ENCODE measurements at places on chromosomes 16 and 17. TPM values are rescaled to one million over a fixed set of nuclear protein-coding genes. Genes with fewer than 3 reads are reported as not detected.

DNA sequence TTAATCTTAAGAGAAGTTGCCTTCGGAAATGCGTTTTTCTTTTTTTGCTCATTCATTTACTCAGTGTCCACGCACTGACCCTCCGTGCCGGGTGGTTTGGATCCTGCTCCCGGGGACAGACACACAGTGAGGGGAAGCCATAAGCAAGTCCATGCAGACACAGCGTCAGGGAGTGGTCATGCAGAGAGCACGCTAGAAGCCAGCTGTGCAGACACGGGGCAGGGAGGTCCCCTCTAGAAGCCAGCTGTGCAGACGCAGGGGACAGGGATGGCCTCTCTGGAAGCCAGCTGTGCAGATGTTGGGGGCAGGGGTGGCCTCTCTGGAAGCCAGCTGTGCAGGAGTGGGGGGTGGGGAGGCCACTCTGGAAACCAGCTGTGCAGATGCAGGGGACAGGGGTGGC, 4.8 kb downstream of the GAA start:
- DNase-seq, result no peak

GRCh38 chr17:82103553-82104451, 5.8 kb upstream of the FASN start:
- no peak for DNase-seq

GRCh38 chr17:76687298-76688164, 23.2 kb downstream of the MXRA7 start:
- no peak for DNase-seq

GRCh38 chr17:38324141-38324697, 19.5 kb downstream of the GPR179 start:
- DNase-seq, result peak; percentile 0

DNA sequence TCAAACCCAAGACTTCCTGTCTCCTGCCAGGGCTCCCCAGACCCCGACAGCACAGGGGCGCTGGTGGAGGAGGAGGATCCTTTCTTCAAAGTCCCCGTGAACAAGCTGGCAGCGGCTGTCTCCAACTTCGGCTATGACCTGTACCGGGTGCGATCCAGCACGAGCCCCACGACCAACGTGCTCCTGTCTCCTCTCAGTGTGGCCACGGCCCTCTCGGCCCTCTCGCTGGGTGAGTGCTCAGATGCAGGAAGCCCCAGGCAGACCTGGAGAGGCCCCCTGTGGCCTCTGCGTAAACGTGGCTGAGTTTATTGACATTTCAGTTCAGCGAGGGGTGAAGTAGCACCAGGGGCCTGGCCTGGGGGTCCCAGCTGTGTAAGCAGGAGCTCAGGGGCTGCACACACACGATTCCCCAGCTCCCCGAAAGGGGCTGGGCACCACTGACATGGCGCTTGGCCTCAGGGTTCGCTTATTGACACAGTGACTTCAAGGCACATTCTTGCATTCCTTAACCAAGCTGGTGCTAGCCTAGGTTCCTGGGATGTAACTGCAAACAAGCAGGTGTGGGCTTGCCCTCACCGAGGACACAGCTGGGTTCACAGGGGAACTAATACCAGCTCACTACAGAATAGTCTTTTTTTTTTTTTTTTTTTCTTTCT, 8.1 kb downstream of the SERPINF1 start:
- DNase-seq, result no peak

GRCh38 chr17:40427002-40427491, 9.4 kb upstream of the TOP2A start:
- no peak for DNase-seq

- peak; percentile 55 for DNase-seq
Measured at GRCh38 chr17:44502598-44503146, 534 bp downstream of the GPATCH8 start.

GRCh38 chr17:27290916-27291598, 2.9 kb upstream of the WSB1 start:
- no peak for DNase-seq

DNA sequence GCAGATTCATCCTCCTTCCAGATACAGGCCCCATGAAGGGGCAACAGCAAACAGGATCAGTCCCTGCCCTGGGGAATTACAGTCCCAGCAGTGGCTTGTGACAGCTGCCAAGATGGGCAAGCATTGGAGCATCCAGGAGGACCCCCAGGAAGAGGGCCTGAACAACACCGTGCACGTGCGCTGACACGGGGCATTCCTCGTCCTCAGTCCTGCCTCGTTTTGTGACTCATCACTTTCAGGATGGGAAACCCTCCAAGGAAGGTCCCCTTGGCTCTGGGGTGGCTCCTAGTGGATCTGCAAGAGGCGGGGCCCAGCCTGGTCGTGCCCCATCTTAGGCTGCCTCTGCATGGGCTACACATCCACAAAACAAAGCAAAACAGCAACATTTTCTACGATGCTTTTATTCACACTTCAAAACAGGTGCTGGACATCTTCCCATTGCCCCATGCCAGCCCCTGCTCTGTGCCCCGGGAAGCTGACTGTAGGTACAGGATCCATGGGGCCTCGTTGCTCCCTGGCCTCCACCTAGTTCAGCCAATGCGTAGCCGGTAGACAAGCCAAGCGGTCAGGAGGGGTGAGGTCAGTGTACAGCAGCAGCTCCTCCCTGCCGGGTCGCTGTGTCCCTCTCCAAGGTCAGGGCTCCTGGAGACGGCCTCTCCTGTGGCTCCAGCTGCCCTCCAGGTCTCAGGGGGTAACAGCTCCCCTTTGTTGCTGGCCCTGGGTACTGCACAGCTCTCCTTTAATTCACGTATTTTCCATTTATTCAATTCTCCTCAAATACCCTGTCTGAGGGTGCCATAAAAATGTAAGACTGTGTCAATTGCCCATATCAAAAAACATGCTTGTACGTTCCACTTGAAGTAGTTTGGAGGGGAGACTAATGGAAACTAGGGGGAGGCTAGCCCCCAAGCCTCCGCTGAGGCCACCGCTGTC, 32.2 kb downstream of the ACTG1 start:
- DNase-seq, result no peak

Gene LCAT
- polyA plus RNA-seq, result 32.5 TPM

DNA sequence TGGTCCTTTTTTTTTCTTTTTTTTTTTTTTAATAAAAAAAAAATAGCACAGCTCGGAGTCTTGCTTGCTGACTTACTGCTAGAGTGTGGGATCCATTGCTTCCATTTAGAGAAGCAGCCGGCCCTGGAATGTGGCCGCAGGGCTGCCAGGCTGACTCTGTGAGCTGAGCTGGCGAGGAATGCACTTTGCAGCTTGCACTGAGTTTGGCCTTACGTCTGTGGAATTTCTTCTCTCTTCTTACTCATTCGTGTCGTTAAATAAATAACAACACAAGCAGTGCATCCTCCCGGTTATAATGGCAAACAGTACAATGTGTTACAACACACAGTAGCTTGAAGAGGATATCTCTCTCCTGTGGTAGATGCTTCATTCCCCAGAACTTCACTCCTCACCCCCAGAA, 69.2 kb downstream of the PRKCB start:
- DNase-seq, result peak; percentile 36

Gene GAST
- not detected for polyA plus RNA-seq

GRCh38 chr16:10828851-10829366, 10.3 kb upstream of the TVP23A start:
- peak; percentile 92 for DNase-seq

Gene MT1A
- 6.5 TPM for polyA plus RNA-seq
